NCI-H2029 (cell line): ENCODE measurements at places on chromosomes 1 and 21.

- DNase-seq: no peak
These were observed 47.0 kb downstream of the TSNAX start for GRCh38 chr1:231575472-231575871.

- peak; percentile 13 for DNase-seq
These were observed 37.4 kb downstream of the DENND1B start for GRCh38 chr1:197737916-197738315.

DNA sequence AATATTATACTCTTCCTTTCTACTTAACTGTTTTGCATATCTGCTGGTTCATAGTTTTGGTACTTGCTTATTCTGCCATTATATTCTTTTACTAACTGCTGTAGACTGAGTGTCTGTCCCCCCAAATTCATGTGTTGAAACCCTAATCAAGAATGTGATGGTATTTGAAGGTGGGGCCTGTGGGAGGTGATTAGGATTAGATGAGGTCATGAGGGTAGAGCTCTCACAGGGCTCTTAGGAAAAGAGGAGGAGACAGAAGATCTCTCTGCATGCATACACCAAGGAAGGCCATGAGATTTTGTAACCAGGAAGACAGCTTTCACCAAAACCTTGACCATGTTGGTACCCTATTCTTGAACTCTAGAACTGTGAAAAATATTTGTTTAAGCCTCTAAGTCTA is 354.1 kb upstream of the B3GALT2 start:
- no peak for DNase-seq

DNA sequence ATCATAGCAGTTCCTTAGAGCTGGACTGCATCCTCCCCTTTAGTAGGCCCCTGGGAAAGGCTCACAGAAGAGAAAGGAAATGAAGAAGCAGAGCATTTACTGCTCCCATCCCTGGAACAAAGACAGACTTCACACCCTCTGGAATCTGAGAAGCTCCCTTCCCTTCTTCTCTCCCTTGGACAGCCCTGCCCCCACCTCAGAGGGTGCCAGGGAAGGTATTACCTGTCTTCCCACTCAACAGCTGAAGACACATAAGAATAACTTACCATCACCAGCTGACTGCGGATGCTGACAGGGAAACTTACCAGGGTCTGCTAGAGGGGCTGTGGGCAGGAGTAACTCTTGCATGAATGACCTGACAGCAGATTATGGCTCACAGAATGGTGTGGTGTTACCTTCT is 14.1 kb upstream of the FAAH start:
- DNase-seq: no peak

GRCh38 chr1:207081806-207082205 is 6.9 kb upstream of the C4BPB start:
- DNase-seq: no peak

GRCh38 chr1:244836135-244836521 is 670 bp downstream of the COX20 start:
- no peak for DNase-seq

DNA sequence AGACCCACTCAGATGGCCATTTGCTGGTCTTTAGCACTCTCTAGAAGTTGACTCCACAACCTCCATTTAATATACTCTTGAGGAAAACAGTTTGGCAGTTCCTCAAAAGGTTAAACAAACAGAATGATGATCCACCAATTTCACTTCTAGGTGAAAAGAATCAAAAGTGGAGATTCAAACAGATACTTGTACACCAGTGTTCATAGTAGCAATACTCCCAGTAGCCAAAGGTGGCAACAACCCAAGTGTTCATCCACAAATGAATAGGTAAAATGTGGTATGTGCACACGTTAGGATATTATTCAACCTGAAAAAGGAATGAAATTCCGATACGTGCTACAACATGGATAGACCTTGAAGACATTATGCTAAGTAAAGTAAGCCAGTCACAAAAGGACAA is 6.3 kb downstream of the PRCC start:
- DNase-seq: no peak

- peak; percentile 88 for DNase-seq
These were observed 44.9 kb upstream of the CYP2J2 start for GRCh38 chr1:59971464-59971911.

GRCh38 chr1:101451888-101452287 is 215.1 kb downstream of the S1PR1 start:
- DNase-seq: no peak

GRCh38 chr1:206506405-206507283 is 687 bp upstream of the RASSF5 start:
- DNase-seq: no peak

DNA sequence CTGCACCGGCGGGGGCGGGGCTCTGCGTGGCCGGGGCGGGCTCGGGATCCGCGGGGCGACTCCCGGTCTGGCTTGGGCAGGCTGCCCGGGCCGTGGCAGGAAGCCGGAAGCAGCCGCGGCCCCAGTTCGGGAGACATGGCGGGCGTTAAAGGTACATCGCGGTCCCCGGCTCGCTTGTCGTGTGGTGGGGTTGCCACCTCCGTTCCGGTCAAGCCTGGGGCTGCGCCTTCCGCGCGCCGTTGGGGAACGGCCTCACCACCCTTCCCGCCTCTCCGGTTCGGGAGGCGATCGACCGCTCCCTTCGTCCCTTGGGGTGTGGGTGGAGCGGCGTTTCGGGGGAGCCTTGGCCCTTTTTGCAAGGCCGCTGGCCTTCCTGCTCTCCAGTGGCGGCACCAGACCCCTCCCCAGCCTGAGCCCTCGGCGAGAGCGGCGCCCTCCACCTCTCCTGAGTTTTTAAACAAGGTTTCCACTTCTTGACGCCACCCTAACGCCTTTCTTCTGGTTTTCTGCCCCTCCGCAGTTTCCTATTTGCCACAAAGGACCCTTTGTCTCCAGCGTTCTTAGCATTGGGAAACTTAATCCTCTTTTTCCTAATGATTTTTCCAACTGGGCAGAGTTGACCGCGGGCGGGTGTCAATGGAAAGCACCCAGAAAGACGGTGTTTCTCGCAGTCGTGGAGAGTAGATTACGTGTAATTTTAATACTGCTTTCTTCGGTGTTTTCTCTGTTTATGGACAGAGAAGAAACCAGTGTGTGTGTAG is at the start of the genes LEPR and LEPROT:
TSS of gene LEPR (plus strand) at position 79 of the 761 bp plus-strand sequence. CDS start 144,898 bp downstream, outside the sequence.
TSS of gene LEPROT (plus strand) at position 79 of the 761 bp plus-strand sequence. CDS start at position 136, 57 bp downstream.
- peak; percentile 23 for DNase-seq

DNA sequence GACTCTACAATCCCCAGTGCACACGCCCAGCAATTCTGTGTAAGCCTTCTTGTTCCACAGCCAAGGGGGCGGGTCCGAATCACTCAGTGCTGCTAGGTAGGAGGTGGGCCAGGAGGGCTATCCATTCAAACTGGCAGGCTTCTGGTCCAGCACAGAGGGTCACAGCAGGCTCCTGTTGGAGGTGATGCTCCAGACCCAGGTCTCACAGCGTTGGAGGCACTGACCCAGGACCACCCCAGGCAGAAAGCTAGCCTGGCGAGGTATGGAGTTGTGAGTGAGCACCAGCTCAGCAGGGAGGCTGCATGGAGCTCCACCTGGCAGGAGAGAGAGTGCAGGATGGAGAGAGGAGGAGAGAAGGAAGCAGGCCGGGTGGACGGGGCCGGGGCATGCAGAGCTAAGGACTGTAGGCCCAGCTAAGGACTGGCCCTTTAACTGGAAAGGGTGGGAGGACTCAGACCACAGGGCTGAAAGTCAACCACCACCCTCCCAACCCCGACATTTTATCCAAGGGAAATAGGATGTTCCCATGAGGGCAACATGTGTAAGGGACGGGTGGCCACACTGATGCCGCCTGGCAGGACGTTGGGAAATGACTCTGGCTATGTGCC is 38.7 kb downstream of the GPR161 start:
- no peak for DNase-seq

DNA sequence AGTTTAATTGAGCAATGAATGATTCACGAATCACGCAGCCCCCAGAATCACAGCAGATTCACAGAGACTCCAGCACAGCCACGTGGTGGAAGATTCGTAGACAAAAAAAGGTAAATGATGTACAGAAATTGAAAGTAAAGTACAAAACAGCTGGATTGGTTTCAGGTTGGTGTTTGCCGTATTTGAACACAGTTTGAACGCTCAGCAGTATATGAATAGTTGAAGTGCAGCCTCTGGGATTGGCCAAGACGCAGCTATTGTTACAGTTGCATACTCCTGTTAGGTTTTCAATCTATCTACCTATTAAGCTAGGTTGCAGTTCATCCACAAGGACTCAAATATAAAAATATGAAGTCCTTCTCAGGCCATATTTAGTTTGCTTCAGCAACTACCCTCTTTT is 3.1 kb upstream of the MRPL55 start:
- DNase-seq: no peak

DNA sequence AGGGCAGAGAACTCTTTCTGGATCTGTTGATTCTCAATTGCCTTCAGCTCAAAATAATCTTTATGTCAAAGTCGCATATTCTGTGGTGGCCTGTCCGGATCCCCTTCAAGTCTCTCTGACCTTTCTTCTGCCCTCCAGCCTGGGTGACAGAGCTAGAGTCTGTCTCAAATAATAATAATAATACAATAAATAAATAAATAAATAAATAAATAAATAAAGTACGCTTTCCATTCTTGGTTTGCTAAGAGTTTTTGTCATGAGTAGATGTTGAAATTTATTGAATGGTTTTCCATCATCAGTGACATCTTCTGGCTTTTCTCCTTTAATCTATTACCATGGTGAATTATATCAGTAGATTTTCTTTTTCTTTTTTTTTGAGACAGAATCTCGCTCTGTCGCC is 30.7 kb downstream of the ERRFI1 start:
- no peak for DNase-seq

DNA sequence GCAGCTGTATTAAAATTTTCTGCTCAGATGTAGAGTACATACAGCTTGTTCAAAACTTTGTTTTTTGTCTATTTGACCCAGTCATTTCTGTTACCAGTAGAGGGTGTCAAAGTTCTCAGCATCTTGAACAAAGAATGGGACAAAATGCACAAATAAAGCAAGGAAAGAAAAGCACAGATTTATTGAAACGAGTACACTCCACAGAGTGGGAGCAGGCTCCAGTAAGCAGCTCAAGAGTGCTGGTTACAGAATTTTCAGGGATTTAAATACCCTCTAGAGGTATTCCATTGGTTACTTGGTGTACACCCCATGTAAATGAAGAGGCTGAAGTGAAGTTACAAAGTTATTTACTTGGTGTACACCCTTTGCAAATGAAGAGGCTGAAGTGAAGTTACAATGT is 8.9 kb upstream of the PRMT6 start:
- no peak for DNase-seq

DNA sequence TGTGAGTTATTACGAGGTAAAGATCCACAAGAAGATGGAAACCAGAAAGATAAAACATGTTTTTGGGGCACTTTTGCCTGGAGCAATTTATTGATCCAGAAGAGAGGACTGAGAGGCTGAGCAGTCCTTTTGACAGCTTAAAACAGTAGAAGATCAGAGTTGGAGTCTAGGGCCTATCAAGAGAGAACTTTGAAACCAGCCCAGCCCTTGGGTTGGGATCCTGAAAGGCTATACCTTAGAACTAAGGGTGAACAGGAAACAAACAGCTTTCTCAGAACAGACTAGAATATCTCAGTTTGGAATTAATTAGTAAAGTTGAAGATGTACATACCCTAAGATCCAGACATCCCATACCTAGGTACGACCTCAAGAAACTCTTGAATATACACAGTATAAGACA is 89.6 kb downstream of the ZZZ3 start:
- no peak for DNase-seq

- no peak for DNase-seq
These were observed 85.4 kb upstream of the LPGAT1 start for GRCh38 chr1:211915924-211916323.

DNA sequence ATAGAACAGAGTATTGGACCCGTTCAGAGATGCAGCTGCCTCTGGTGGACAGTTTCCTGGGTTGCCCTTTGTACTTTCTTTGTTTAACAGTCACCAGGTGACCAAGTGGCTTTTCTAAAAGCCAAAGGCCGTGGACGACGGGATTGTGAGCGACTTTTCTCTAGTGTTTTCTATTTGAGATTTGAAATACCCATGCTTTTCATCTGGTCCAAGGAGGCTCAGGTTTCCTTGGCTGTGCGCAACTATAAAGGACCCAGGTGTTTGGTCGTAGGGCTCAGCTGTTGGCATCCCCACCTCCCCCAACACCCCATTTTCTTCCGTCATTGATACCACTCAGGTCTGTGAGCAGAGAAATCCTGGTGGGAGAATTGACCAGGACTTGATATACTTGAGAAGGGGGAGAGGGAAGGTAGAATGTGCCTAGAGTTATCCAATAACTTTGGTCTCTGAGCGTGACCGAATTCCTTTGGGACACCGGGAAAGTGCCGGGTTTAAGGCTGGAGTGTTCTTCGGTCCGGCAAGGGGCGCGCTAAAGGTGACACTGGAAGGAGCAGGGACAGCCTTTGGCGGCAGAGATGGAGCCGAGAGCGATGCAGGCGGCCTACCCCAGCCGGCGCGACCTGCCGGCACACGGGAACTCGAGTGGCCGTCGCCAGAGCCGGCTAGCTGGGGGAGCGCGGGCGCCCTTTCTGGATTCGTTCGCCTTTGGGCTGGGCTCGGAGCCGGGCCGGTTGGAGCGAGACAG is 83.4 kb upstream of the BMP8A start:
- DNase-seq: peak; percentile 89

- DNase-seq: no peak
These were observed 35.8 kb upstream of the VCAM1 start for GRCh38 chr1:100683448-100684349.
